ENCODE measurements at places on chromosomes 2 and 18. TPM values are rescaled to one million over a fixed set of nuclear protein-coding genes. Genes with fewer than 3 reads are reported as not detected.

GRCh38 chr2:96081042-96081441 lies 35.3 kb downstream of the ADRA2B start:
- DNase-seq, result no peak
- no peaks in the 10 kb centered on the region for H3K36me3 ChIP-seq
- H3K27ac ChIP-seq, result no peak overlapping the region
- H3K4me3 ChIP-seq, result no peak overlapping the region
- no peaks in the 10 kb centered on the region for H3K27me3 ChIP-seq

DNA sequence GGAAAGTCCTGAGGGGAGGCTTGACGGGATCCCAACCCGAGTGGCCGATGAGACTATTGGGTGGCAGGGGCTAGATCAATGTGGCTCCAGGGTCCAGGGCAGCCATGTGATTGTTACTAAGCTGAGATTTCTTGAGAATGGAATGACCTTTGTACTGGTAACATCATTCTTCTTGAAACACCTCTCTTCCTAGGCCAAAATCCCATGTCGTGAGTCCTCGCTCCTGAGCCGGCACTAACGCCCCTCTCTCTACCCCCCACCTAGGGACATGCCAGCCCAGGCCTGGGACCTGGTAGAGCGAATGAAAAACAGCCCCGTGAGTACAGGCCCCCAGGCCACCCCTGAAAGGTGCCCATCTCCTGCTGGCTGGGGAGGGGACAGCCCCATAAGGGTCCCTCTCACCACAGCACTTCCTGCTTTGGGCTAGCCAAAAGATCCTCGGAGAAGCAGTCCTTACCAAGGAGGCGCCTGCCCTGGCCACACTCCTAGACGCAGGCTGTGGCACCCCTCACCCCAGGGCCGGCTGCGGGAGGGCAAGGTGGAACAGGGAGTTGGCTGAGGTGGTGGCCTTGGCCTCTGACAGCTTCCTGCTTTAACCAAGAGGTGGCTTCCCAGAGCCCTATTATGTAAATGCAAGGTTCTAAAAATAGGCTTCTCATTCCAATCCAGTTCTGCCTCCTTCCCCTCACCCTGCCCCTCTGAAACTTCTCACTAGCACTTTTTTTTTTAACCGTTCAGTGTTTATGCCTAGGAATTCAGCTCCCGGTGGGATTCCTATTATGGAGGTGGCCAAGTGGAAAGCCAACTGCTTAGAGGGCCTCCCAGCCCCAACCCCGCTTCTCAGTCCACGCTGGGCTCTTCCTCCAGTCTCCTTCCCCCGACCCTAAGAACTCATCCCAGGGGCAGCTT lies 126.6 kb upstream of the PPP1CB start:
- no peaks in the 10 kb centered on the region for H3K27me3 ChIP-seq
- H3K36me3 ChIP-seq, result no peaks in the 10 kb centered on the region
- H3K4me3 ChIP-seq, result no peak overlapping the region
- peak overlapping the region; percentile 93 for H3K27ac ChIP-seq
- peak; percentile 59 for DNase-seq
- peaks cover 80% of the 10 kb centered on the region for H3K4me1 ChIP-seq

GRCh38 chr18:62572456-62572855 lies 49.6 kb downstream of the ZCCHC2 start:
- no peaks in the 10 kb centered on the region for H3K27me3 ChIP-seq
- H3K36me3 ChIP-seq, result no peaks in the 10 kb centered on the region
- no peak overlapping the region for H3K27ac ChIP-seq
- H3K4me1 ChIP-seq, result peaks cover 7% of the 10 kb centered on the region
- H3K4me3 ChIP-seq, result no peak overlapping the region

DNA sequence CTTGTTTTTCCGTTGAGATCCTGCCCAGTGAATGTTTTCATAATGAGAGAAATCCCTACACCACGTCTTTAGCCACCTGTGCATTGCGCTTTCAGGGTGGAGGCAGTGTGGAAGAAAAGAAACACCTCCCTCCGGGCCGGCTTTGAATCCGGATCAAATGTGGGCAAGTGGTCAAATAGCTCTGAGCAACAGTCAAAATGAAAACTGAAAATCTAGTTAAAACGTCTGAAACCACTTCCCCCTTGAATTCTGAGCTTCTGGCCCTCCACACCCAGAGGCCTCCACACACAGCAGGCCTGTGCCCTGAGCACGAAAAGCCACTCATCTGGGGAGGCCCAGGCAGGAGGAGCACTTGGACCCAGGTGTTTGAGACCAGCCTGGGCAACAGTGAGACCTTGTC lies 263.6 kb upstream of the SALL3 start:
- no peak overlapping the region for H3K4me3 ChIP-seq
- H3K36me3 ChIP-seq, result no peaks in the 10 kb centered on the region
- no peak for DNase-seq
- H3K27me3 ChIP-seq, result no peaks in the 10 kb centered on the region
- H3K4me1 ChIP-seq, result no peaks in the 10 kb centered on the region
- no peak overlapping the region for H3K27ac ChIP-seq

- H3K4me1 ChIP-seq, result no peaks in the 10 kb centered on the region
- no peaks in the 10 kb centered on the region for H3K27me3 ChIP-seq
- peaks cover 9% of the 10 kb centered on the region for H3K36me3 ChIP-seq
- no peak overlapping the region for H3K27ac ChIP-seq
- DNase-seq, result no peak
- no peak overlapping the region for H3K4me3 ChIP-seq
Measured at GRCh38 chr2:144211826-144212225, 308.1 kb downstream of the ZEB2 start.

- no peak for DNase-seq
- no peaks in the 10 kb centered on the region for H3K36me3 ChIP-seq
- no peak overlapping the region for H3K4me3 ChIP-seq
- H3K4me1 ChIP-seq, result no peaks in the 10 kb centered on the region
- no peaks in the 10 kb centered on the region for H3K27me3 ChIP-seq
Measured at GRCh38 chr2:149438330-149438960, 108.1 kb downstream of the LYPD6 start.

GRCh38 chr2:181458871-181459270 lies 1.7 kb downstream of the ITGA4 start:
- no peaks in the 10 kb centered on the region for H3K4me1 ChIP-seq
- H3K36me3 ChIP-seq, result no peaks in the 10 kb centered on the region
- H3K27me3 ChIP-seq, result peaks cover 15% of the 10 kb centered on the region
- no peak overlapping the region for H3K27ac ChIP-seq
- no peak overlapping the region for H3K4me3 ChIP-seq

DNA sequence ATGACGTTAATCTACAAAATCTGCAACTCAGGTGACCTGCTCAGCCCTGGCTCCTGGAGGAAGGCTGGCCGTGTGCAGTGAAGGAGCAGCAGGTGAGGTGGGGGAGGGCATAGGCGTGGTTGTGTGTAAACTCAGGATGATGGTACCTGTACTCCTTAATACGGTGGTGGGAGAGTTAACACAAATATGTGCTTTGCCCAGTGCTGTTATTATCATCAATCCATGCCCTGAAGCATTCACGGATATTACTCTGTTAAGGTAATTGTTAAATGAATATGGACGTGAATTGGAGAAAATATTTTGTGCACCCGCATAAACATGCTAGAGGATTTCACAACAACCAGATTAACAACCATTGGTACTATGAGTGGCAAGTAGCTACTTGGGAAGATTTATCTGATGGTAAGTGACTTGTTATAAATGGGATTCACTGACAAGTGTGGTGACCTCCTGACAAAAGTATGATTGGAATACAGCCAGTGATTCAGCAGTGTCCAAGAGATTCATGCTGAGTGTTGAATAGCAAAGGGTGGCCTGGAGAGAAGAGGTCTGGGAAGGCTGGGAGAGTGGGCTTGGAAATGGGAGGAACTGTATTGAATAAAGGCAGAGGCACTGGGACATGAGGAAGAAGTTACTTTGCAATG lies 194.1 kb downstream of the TPGS2 start:
- H3K36me3 ChIP-seq, result no peaks in the 10 kb centered on the region
- no peak for DNase-seq
- H3K27ac ChIP-seq, result no peak overlapping the region
- H3K4me1 ChIP-seq, result no peaks in the 10 kb centered on the region
- no peak overlapping the region for H3K4me3 ChIP-seq
- H3K27me3 ChIP-seq, result no peaks in the 10 kb centered on the region

DNA sequence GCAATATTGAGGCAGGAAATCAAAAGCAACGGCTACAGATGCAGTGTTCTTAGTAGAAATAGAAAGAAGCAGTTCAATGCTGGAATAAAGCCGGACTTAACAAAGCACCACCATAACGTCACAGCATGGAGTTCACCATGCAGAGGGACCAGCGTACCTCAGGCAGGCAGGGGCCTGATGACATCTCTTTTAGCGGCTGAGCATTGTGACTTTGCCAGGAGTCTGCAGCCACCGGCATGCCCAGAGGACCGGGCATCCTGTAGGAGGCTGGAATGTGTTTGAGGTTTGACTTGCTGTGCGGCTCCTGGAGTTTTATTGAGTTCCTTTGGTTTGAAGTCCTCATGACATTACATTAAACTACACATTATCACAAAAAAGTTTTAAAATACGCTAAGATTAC lies 139.8 kb downstream of the UXS1 start:
- H3K36me3 ChIP-seq, result no peaks in the 10 kb centered on the region
- H3K4me1 ChIP-seq, result peaks cover 7% of the 10 kb centered on the region
- no peak for DNase-seq

DNA sequence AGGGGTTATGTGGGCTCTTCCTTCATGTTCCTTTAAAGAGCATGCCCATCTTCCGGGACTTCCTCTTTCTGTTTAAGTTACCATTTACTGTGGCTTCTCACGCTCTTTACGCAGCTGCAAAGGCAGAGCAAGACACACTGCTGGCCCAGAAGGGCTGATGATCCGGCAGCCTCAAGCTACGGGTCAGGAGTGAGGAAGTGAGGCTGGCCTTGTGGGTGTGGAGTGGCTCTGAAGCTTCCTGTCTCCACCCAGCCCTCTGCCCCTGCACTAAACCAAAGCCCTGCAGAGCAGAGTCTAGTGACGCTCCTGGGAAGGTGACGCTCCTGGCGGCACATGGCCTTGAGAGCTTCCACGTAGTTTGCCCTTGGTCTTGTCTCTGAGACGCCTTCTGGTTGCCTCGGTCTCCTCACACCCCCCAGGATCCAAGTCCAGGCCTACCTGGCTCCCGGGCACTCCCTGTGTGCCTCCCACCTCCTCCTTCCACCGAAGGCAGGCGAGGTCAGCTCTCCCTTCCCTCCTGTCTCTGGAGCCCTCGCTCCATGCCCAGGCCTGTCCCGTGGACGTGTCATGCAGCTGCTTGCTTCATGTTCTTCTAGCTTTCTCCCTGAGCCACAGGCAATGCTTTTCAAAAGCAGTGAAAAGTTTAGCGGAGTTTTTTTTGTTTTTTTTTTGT lies 50.3 kb downstream of the ARL4C start:
- DNase-seq, result peak; percentile 60
- H3K27me3 ChIP-seq, result no peaks in the 10 kb centered on the region
- no peaks in the 10 kb centered on the region for H3K4me1 ChIP-seq
- no peak overlapping the region for H3K4me3 ChIP-seq

GRCh38 chr2:28658369-28658768 lies 93.3 kb upstream of the PPP1CB start:
- no peak overlapping the region for H3K27ac ChIP-seq
- DNase-seq, result no peak
- H3K4me1 ChIP-seq, result peaks cover 44% of the 10 kb centered on the region
- H3K4me3 ChIP-seq, result no peak overlapping the region
- no peaks in the 10 kb centered on the region for H3K27me3 ChIP-seq

- no peaks in the 10 kb centered on the region for H3K4me1 ChIP-seq
- no peak for DNase-seq
- no peak overlapping the region for H3K27ac ChIP-seq
- H3K27me3 ChIP-seq, result no peaks in the 10 kb centered on the region
- no peak overlapping the region for H3K4me3 ChIP-seq
Measured at GRCh38 chr2:62999905-63000304, 50.7 kb upstream of the OTX1 start.

DNA sequence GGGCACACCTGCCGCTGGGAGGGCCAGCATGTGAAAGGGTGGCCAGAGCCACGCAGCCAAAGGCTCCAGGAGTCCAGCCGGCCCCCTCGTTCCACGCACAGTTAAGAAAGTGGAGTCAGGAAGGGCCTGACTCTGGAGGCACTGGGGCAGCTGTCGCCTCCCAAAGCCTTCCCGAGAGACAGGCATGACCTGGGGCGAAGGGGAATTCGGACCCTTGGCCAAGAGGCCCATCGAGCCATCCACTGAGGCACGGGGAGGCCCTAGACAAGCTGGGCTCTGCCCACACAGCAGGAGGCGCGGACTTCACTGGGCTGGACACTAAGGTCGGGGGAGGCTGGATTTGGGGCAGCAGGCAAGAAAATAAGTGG lies 38.5 kb upstream of the SNED1 start:
- H3K27me3 ChIP-seq, result no peaks in the 10 kb centered on the region
- H3K4me1 ChIP-seq, result no peaks in the 10 kb centered on the region
- no peaks in the 10 kb centered on the region for H3K36me3 ChIP-seq
- H3K27ac ChIP-seq, result no peak overlapping the region
- no peak for DNase-seq

- H3K36me3 ChIP-seq, result no peaks in the 10 kb centered on the region
- H3K27me3 ChIP-seq, result no peaks in the 10 kb centered on the region
- H3K4me1 ChIP-seq, result peaks cover 5% of the 10 kb centered on the region
- no peak for DNase-seq
- no peak overlapping the region for H3K27ac ChIP-seq
Measured at GRCh38 chr2:25056098-25056821, 14.4 kb downstream of the EFR3B start.

DNA sequence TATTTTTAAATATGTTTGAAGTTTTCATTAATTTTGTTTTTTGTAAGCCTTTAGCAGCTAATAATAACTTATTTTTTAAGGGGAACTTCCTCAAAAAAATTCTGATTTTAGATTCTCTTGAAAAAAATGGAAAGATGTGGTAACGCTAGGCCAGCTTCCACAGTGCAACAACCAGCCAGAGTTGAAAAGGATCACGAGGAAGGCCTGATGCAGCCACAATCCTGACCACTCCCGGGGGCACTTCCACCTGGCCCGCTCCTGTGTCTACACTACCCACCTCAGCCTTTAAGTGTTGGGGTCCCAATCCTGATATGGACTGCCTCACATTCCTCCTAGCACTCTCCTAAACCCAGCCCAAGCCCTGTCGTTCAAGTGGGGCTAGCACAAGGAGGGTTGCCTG lies 101.1 kb downstream of the TMEM17 start:
- no peak overlapping the region for H3K27ac ChIP-seq
- no peaks in the 10 kb centered on the region for H3K4me1 ChIP-seq
- no peak overlapping the region for H3K4me3 ChIP-seq
- no peak for DNase-seq
- H3K27me3 ChIP-seq, result no peaks in the 10 kb centered on the region

GRCh38 chr18:44502790-44503189 lies 177.9 kb upstream of the SETBP1 start:
- no peaks in the 10 kb centered on the region for H3K36me3 ChIP-seq
- no peaks in the 10 kb centered on the region for H3K27me3 ChIP-seq
- H3K4me1 ChIP-seq, result no peaks in the 10 kb centered on the region
- H3K4me3 ChIP-seq, result no peak overlapping the region
- DNase-seq, result no peak

DNA sequence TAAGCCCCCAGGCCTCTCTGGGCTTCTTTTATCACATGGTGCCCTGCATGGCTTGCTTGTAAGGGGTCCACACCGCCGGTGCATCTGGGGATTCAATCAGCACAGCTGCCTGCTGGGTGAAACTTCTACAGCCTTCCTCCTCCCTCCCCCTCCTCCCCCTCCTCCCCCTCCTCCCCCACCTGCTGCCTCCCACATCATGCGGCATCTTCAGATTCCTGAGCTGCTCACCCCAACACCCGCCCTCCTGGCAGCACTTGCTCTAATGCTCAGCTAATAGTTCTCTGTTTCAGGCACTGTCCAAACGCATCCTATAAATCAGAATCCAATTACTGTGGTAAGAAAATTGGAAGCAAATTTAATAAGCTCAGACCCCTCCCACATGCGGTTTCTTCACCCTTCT lies 150.7 kb downstream of the GALNT14 start:
- H3K4me1 ChIP-seq, result peaks cover 4% of the 10 kb centered on the region
- no peaks in the 10 kb centered on the region for H3K27me3 ChIP-seq
- no peak for DNase-seq
- no peak overlapping the region for H3K27ac ChIP-seq

CYS1 gene
- 0.18 TPM for total RNA-seq

SLC66A2 gene
- total RNA-seq, result 121 TPM

MAPRE2 gene
- total RNA-seq, result 21.3 TPM

ELAC1 gene
- total RNA-seq, result 3.6 TPM

ANO7 gene
- total RNA-seq, result 0.10 TPM

CHRNG gene
- total RNA-seq, result 57.5 TPM

FZD7 gene
- 9.4 TPM for total RNA-seq

Data from gastrocnemius medialis (tissue), 4 donors.